ENCODE measurements at places on chromosomes 7 and 10.

GRCh38 chr10:86064931-86065662 is 301.5 kb downstream of the GRID1 start:
- no peak for DNase-seq

GRCh38 chr7:73973091-73973490 is 54.9 kb upstream of the ELN start:
- no peak for DNase-seq

DNA sequence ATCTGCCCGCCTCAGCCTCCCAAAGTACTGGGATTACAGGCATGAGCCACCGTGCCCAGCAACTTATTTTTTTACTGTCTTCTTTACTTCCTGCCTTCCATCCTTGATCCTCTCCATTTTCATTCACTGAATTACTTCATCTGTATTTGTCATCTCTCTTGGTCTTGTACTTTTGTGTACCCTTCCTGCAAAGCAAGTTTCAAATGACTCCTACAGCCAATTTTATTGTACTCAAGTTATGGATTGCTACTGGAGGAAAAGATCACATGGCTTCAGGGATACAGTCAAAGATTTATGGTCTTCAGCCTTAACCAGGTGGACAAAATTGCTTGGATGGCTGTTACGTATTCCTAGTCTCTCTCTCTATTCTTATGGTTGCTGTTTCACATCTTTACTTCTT is 22.6 kb downstream of the SEPTIN7 start:
- DNase-seq: no peak

DNA sequence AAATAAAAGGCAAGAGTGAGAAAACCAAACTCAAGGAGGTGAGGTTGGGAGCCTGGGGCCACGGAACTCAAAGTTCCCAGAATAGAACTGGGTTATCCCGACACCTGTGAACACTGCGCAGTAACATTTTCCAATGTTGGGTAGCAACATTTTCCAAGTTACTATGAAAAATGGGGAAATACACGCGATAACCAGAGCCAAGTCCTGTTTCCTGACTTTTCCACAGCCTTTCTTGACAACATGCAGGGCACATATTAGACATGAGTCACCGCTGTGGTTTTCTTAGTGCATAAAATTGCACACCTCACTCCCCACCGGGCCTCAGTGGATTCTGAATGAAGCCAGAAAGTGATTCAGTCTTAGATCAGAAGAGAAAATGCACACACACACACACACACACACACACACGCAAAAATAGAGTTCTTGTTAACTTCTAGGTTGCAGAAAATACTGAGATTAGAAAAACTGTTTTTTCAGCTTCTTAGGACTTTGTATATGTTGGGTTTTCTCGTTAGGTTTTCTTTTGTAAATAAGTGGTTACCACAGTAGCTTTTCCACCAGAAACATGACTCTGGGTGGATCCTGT is 70.0 kb downstream of the CAMK1D start:
- DNase-seq: peak; percentile 99

GRCh38 chr7:20183086-20183485 is 34.1 kb downstream of the MACC1 start:
- DNase-seq: no peak

DNA sequence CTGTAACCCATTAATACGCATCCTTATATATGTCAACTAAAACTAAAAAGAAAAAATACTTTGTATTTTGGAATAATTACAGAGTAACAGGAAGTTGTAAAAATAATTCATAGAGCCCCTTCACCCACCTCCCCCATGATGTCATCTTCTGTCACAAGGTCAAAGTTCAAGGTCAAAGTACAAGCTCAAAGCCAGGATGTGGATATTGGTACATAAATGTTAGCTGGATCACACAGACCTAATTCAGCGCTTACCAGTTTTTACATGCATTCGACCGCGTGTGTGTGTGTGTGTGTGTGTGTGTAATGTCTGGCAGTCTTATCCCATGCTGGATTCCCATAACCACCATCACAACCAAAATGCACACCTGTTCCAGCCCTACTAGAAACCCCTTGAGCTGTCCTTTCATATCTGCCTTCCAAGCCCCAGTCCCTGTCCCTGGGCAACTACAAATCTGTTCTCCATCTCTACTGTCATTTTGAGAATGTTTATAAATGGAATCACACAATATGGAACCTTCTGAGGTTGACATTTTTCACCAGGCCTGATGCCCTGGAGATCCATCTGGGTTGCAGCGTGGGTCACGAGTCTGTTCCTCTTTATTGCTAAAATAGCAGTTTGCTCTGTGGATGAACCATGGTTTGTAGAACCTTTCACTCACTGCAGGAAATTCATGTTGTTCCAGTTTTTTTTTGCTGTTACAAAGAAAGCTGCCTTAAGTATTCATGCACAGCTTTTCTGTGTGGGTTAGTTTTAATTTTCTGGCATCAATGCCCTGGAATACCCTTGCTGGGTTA is 153.6 kb upstream of the PITRM1 start:
- DNase-seq: no peak

DNA sequence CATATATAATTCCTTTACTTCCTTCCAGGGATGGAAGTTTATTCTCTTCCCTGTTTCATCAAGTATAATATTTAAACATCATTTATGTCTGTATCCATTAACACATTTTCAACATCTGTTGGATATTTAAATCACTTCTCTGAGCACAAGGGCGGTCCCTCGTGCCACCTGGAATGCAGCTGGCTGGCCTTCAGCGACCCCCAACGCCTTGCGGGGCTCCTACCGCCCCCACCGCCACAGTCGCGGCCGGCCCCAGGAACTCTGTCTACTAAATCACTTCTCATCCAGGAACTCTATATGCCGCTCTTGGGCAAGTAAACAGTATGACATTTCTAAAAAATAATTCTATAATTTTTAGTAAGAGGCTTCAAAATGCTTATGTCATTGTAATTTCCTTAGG is 221.1 kb upstream of the PTN start:
- DNase-seq: no peak

DNA sequence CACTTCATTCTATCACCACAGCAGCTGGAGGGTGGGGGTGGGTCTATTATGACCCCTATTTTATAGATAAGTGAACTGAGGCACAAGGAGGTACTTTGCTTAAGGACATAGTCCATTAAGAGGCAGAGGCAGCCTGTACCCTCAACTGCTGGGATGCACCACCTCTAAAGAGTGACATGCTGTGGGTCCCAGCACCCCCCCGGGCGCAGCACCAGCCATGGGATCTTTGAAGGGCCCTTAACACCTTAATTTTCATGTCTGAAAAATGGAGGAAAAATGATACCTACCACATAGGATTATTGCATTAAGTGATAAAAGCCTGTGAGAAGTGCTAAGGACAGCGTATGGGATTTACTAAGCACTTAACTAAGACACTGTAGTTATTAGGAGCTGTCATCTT is 15.4 kb downstream of the ADCYAP1R1 start:
- DNase-seq: no peak

DNA sequence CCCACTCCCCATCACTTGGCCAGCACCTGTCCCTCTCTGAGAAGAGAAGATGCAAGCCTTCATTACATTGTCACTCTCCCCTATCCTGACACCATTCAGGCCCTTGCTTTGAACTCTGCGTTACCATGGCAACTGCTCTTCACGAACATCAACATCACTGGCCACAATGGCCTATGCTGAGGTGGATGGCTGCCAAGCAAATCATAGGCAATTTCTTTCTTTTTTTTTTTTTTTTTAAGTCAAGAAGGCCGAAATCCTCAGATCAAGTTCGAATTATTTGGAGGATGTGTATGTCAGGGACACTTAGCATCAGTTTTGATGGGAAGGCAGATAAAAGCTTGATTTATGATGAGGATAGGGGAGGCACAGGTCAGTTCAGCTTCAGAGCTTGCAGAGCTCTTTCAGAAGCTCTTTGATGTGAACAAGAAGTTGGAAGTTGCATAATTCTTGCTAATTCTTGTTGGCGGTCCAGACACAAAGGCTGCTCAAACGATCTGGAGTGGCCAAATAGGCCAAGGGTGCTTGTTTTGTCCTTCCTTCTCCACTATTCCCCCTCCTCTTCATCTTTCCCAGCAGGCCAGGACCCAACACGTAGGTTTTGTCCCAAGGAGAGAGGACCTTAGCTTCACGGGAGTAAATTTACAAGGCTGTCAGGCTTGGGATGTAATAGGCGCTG is 179.9 kb upstream of the NPVF start:
- DNase-seq: no peak

DNA sequence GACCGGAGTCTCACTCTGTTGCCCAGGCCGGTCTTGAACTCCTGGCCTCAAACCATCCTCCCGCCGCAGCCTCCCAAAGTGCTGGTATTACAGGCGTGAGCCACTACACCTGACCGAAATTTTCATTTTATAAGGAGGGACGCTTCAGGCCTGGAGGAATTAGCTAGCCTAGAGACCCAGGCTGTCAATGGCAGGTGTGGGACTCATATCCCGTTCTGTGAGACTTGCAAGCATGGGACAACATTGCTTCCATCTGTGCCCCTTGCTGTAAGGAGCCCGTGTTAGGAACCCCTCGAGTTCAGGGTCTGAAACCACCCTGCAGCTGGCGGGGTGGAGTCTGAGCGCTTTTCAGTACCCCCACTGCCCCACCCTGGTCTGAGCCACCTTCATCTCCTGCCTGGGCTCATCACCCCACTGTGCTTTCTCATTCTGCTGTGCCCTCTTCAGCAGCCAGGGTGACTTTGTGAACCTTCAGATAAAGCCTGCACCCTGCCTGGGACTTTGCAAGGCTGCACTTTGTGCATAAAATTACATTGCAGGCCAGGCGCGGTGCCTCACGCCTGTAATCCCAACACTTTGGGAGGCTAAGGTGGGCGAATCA is 1.3 kb upstream of the DAGLB start:
- no peak for DNase-seq

DNA sequence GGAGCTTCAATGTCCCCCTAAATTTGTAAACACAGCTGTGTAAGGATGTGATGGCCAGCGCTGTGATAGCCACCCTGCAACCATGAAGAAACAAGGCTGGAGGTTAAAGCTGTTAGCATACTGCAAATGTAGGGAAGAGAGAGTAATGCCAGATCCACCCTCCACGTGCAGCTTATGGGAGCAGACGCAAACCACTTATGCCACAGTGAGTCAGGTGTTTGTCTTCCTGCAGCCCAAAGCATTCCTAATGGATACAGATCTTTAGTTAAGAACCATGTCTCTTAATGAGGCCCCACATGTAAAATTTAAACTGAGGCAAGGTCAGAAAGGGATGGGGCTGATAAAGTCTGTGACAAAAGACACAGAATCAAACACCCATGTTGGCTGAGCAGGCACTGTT is 13.6 kb upstream of the MYL7 start:
- no peak for DNase-seq

DNA sequence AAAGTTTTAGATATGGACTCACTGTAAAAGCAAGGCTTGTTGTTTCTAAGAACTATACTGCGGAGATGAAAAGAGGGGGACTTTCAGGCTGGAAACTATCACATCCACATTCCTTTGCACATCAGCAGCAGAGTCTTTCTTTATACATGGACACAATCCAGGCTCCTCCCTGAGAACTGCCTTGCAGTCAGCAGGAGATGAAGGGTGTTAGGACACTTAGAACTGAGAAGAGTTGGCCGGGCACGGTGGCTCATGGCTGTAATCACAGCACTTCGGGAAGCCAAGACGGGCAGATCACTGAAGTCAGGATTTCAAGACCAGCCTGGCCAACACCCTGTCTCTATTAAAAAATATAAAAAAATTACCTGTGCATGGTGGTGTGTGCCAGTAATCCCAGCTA is 9.7 kb upstream of the GARS1 start:
- no peak for DNase-seq

DNA sequence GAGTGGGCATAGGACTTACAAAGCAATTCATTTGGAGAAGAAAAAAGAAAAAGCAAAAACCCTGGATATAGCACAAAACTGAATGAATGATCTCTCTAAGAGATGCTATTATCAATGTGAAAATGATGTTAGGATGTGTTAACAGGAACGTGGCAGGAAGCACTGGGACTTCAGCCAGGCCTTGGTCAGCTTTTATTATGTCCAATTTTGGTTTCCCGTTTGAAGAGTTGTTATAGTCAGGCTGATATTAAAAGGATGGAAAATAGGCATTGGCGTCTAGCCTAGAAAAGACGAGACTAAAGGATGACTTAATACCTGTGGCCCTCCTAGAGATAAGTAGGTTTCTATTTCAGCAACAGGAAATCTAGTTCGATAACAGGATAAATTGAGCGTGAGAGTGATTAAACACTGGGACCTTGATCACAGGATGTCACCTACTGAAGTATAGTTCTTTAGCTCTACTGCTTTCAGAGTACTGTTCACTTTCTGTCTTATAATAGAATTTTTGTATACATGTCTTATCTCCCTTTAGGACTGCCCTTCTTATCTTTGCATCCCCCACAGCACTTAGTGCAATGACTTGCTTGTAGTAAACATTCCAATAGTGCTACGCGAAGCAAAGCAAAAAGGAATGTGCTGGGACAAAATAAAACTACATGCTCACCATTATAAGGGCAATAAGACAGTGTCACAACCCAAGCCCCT is 99.8 kb upstream of the AGBL3 start:
- peak; percentile 77 for DNase-seq

GRCh38 chr10:96496281-96496925 is 17.3 kb downstream of the TLL2 start:
- DNase-seq: peak; percentile 30

DNA sequence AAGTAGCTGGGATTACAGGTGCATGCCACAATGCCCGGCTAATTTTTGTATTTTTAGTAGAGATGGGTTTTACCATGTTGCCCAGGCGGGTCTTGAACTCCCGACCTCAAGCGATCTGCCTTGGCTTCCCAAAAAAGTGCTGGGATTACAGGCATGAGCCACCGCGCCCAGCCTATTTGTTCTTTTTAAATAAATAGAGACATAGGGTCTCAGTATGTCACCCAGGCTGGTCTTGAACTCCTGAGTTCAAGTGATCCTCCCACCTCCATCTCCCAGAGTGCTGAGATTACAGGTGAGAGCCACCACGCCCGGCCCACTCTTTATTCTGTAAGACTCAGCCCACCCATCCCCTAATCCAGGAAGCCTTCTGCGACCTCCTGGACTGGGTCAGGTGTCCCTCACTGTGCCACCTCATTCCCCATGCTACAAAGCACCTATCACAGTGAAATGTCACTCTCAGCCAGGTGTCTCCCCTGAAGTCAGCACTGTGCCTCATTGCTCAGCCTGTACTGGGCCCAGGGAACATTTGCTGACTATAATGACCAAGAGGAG is 2.8 kb downstream of the TMEM120A start:
- DNase-seq: no peak

DNA sequence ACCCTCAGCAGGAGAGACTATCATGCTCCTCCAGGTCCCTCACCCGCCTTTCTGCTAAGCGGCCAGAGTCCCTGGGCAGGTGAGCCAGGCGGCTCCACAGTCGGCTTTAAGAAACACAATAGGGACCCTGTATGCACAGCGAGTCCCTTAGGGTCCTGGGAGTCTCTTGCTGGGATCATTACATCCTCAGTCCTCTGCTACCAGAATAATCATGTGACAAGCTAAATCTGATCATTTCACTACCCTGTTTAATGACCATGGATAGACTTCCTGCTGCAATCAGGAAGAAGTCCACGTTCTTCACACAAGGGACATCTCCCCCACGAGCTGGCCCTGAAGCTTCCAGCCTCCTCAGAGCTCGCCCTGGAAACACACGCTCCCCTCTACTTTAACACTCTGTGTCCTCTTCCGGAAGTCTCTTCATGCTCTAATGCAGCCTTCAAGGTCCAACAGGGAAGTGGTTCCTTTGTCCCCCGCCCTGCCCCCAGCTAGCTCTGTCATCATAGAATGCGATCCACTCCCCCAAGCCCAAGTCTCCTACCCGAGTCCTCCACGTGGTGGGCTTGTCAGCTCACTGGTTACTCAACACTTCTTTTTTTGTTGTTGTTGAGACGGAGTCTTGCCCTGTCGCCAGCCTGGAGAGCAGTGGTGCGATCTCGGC is 101.5 kb downstream of the RNF216 start:
- no peak for DNase-seq

Data from fibroblast of mammary gland (primary cell).